ENCODE measurements at places on chromosomes 12 and 14.
A peak's percentile ranks its signal among the peaks of the same experiment; 100 is the strongest.

DNA sequence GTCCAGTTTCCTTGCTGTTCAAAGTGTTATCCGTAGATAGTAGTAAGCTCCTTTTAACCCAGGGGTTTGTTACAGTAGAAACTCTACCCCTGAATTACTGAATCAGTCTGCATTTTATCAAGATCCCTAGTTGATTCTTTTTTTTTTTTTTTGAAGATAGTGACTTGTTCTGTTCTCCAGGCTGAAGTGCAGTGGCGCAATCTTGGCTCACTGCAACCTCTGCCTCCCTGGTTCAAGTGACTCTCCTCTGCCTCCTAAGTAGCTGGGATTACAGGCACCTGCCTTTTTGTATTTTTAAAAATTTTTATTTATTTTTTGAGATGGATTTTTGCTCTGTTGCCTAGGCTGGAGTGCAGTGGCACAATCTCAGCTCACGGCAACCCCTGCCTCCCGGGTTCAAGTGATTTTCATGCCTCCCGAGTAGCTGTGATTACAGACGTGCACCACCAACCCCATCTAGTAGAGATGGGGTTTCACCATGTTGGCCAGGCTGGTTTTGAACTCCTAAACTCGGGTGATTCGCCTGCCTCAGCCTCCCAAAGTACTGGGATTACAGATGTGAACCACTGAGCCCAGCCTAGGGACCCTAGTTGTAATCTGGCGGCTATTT, 10.5 kb downstream of the LARP4 start:
- no peak for DNase-seq

- no peak for DNase-seq
Measured at GRCh38 chr12:87518481-87518880, 510.7 kb downstream of the C12orf50 start.

- DNase-seq, result no peak
Measured at GRCh38 chr14:92494512-92494911, 19.1 kb upstream of the RIN3 start.

- DNase-seq, result no peak
Measured at GRCh38 chr12:109625131-109625559, 51.6 kb downstream of the MVK start.

DNA sequence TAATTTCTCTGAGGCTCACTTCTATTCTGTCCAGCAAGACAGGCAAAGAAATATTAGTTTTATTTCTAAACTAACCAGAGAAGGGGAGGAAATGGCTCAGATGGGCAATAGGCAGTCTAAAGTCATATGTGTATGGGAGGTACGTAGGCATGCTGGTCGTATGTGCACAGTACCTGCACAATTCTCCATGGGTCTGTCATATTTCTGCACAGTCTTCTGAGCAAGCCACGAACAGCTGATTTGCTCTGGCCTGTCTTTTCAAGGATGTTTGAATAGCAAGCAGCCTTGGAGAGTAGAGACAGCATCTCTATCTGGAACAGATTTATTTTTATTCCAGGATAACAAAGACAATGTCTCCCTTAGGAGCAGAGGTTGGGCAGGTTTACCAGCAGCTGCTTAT, 92.1 kb downstream of the SLC25A47 start:
- no peak for DNase-seq

- DNase-seq, result no peak
Measured at GRCh38 chr14:31029016-31029970, 3.1 kb upstream of the STRN3 start.

DNA sequence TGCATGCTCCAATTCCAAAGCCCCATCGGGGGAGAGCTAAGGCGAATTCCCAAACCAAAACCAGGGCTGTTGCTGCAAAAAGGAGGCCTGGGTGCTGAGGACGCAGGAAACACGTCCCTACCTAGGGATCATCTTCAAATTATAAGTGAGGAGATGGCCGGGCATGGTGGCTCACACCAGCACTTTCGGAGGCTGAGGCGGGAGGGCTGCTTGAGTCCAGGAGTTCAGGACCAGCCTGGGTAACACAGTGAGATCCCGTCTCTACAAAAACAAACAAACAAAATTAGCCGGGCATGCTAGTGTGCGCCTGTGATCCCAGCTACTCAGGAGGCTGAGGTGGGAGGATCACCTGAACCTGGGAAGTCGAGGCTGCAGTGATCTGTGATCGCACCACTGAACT, 143.2 kb downstream of the CALM1 start:
- DNase-seq, result no peak

DNA sequence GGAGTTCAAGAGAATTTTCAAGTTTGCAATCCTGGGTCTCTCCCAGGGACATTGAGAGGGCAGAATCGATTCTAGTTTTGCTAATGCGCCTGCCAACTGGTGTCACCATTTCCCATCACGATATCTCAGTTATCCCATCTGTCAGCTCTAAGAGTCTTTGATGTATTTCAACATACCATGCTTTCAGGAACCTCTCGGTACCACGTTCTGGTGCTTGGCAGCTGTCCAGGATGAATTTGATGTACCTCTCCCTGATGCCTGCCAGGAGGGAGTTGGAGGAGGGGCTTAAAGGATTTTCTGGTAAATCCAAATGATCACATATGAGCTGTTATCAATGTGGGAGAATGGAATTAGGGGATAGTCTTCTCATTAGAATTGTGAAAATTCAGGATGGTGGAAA, 332.5 kb downstream of the RGS6 start:
- DNase-seq, result no peak

- peak; percentile 54 for DNase-seq
Measured at GRCh38 chr12:95205685-95206084, 11.6 kb downstream of the FGD6 start.

DNA sequence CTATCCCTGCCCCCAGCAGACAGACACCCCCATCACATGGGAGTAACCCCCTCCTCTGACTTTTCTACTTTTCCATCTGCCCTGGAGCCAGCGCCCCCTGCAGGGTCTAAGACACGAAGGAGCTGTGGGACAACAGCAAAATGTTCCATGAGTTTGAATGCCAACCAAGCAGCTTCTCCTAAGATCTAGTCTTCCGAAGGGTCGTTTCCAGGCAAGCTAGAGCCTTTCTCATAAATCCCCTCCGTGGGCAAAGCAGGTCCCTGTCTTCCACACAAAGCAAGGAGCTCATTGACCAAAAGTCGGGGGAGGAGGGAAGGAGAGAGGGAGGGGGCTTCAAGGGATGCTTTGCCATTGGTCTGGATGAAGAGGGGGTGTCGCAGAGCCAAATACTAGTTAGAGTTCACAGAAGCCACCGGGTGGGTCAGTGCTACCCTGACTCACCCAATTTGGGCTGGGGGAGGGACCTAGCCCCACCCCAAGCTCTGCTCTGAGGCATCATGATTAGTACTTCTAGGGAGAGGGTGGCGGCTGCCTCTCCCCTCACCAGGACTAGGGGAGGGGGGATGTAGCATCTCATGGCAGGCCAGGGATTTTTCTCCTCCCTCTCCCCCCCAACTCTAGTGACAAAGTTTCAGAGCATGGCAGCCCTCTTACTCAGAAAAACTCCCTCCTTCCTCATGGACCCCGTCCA, 1.6 kb downstream of the MSI1 start:
- DNase-seq, result no peak

DNA sequence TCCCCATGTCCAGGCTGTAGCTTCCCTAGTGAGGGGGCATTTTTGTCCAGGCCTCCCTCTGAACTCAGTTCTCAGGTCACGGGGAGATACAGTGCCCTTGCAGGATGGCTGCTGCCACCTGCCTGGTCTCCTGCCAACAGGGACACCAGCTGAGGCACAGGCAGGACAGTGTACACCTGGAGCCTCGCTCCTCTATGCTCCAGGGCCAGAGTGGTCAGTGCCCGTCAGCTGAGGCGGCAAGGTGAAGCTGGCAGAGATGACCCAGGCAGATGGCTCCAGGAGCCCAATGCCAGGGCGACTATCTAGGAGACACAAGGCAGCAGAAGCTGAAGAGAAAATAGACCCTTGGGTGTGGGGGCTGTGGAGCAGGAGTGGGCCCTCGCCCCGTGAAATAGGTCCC, 12.6 kb downstream of the TUBA1C start:
- no peak for DNase-seq

DNA sequence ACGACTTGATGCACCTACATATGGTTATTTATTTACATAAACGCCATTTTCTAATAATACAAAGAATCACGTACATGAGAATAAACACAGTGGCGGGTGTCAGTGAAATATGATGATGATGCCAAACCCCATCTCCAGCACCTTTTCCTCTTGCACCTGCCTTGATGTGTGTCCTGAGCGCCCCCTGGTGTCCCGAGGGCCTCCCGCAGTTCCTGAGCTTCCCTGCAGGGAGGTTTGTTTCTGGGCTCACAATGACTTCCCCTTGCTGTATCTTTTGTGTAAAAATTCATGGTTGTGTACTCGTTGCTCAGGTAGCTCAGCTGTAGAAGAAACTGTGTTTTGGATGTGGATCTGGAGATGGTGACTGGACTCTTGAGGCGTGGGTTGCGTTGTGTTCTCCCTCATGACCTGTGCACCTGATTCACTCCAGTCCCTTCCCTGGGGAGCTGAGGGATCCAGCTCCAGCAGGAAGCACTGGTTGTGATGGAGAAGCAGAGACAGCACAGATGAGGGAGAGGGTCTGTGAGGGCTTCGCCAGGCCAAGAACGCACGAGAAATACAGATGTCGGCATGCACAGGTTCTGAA, 1037.8 kb downstream of the TMEM121 start:
- peak; percentile 87 for DNase-seq

DNA sequence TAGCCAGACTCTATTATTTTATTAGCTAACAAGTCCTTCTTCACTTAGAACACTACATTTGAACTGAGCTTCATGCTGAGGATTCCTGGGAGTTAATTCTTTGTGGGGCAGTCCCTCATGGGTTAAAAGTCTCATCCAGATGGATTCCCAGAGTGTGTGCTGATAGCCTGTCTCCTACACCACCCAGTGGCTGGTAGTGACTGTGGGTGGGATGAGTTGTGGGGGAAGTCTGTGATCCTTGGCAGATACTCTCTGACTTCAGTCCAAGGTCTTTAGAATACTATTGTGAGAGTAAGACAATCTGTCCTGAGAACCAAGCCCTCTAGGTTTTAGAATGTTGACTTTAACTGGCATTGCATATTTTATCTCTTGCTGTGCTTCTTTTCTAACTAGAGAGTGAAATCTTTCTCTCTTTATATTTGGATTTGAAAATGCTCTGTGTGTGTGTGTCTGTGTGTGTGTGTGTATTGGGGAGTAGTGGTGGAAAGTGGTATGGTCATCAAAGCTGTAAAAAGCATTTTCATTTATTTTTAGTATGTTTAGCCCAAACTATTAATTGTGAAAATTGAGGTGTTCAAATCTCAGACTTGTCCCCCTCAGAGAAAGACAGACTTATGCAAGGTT, 37.3 kb downstream of the AKAP6 start:
- DNase-seq, result no peak

DNA sequence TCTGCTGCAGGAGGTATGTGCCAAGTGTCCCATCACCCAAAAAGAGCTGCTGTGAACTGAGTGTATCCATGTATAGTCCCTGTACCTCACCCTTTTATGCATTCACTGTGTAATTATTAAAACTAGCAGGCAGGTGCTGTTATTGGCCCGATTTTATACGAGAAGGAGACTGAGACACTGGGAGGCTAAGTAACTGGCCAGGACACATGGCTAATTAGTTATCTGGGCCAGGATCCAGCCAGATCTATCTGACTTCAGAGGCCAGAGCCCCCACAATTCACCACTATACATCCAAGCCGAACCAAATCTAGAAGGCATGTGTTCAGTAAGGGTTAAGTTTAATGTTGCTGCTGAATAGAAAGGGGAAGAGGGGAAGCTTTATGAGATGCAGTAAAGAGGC, 73.4 kb downstream of the FRMD6 start:
- DNase-seq, result no peak

DNA sequence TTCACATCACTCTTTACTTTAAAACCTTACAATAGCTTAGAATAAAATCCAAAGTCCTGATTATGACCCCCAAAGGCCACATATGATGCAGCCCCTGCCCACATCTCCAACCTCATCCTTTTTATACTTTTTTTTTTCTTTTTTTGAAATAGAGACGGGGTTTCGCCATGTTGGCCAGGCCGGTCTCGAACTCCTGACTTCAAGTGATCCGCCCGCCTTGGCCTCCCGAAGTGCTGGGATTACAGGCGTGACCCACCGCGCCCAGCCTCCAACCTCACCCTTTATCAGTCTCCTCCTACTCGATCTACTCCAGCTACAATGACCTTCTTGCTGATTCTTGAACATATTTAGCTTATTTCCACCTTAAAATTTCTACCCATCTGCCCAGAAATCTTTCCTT, 1.2 kb upstream of the MAPKAPK5 start:
- no peak for DNase-seq

- no peak for DNase-seq
Measured at GRCh38 chr12:54933376-54933775, 51.2 kb downstream of the TESPA1 start.

- no peak for DNase-seq
Measured at GRCh38 chr12:47818467-47819137, 1.1 kb downstream of the HDAC7 start.

GRCh38 chr14:48008646-48009045, 333.2 kb upstream of the MDGA2 start:
- no peak for DNase-seq

DNA sequence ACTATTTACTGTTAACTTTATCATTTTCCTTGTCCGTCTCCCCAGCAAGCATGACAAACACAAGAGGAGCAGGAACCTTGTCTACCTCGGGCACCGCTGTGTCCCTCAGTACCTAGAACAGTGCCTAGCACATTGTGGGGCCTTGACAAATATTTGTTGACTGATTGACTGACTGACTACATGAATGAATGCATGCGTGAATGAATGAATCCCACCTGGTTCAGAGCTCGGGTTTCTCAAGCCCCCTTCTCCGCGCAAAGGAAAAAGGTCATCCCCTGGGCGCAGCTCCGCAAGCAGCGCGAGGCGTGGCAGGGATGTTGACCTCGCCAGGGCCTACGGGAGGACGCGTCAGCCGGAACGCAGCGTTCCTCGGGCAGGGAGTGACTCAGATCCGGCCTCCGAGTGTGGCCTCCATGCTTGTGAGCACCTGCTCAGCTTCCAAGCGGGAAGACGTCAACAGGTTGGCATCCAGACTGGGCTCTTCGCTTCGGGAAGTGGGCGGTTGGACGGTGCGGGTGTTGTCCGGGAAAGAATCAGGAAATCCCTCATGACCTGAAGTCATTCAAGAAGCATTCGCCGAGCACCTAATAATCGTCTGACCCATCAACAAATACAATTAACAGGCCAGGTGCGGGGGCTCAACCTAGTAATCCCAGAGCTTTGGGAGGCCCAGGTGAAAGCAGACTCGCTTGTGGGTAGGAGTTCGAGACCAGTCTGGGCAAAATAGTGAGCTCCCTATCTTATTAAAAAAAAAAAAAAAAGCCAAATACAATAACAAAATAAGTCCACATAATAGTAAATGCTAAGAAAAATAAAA, 13.9 kb upstream of the UBC start:
- DNase-seq, result peak; percentile 46
